Foreskin fibroblast (primary cell): ENCODE measurements at places on chromosomes 3 and 15.

DNA sequence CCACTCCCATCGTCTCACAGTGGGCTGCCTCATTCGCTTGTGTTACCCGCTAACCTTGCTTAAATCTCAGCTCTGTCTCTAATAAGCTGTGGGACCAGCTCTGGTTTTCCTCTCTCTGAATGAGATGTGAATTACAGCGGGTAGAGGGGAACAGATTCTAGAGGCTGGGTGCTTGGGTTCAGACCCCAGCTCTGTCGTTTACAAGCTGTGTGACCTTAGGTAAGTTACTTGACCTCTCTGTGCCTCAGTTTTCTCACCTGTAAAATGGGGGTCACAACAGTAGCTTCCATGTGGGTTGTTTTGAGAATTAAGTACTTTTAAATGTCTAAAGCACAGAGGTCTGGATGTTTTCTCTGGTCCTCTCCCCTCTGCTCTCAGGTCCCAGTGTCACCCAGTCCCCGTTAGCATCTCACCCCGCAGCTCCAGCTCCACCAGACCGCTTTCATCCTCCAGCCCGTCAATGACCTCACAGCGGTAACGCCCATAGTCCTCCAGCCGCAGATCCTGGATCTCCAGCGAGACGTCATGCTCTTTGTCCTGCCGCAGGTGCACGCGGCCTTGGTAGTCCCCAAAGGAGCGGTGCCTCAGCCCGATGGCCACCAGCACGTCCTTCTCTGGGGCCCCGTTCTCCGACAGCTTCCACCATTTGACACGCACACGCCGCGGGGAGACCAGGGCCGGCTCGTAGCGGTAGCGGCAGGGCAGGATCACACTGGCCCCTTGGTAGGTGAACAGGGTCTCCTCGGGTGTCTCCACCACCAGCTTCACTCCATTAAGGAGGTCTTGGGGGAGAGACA is 14.2 kb downstream of the HAPLN3 start:
- no peak for DNase-seq

- no peak for DNase-seq
Measured at GRCh38 chr3:123289391-123290106, 87.8 kb downstream of the SEC22A start.

- peak; percentile 30 for DNase-seq
Measured at GRCh38 chr3:41198526-41198925, 779 bp upstream of the CTNNB1 start.

GRCh38 chr15:63381301-63382204 is at the start of gene CA12:
TSS of gene CA12 (minus strand) at chr15:63381846. CDS start at chr15:63381720, 126 bp downstream.
- peak; percentile 83 for DNase-seq

DNA sequence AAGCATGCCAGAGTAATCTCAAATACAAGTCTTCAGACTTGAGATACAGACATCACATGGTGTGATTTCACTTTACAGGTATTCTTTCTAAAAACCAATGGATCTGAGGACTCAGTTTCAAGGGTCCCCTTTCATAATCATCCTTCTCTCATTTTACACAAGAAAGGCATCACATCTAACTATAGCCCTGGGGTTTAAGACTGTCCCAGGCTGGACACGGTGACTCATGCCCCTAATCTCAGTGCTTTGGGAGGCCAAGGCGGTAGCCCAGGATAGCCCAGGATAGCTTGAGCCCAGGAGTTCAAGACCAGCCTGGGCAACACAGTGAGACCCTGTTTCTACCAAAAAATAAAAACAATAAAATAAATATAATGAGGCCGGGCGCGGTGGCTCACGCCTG is 36.4 kb downstream of the UBP1 start:
- DNase-seq: no peak

- DNase-seq: peak; percentile 74
Measured at GRCh38 chr3:115512565-115513415, 110.5 kb upstream of the GAP43 start.

- no peak for DNase-seq
Measured at GRCh38 chr3:41362638-41363559, 163.6 kb downstream of the CTNNB1 start.

DNA sequence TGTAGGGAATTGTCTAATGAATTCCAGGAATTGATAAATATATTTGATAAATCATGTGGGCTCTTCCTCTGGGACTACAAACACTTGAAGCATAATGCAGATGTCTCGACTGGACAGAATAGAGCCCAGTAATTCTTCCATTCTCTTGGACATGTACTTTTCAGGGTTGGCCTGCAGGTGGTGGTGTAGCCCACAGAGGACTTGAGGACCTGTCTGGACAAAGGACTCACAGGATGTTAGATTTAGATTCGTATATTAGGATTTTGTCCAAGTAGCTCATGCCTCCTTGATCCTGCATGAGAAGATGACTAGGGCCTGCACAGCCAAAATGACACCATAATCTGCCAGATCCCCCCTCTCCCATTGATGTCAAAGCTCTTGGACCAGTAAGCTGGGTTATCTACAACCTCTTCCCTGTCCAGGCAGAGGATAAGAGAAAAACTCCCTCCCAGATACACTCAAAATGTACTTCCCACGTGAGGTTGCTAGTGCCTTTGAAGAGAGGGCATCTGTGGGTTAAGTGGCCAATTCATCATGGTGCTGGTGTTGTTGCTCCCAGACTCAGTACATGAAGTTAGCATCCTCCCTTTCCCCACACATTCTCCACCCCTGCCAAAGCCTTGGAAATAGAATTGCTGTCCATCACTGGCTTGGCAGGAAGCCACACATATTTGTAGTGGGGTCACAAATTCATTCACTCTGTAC is 88.6 kb upstream of the ZNF280D start:
- DNase-seq: peak; percentile 80

GRCh38 chr15:32855942-32856341 is 138.1 kb downstream of the GREM1 start:
- peak; percentile 97 for DNase-seq

GRCh38 chr15:89880727-89881126 is 13.1 kb downstream of the AP3S2 start:
- no peak for DNase-seq

- DNase-seq: peak; percentile 97
Measured at GRCh38 chr3:66722675-66723074, 221.9 kb upstream of the LRIG1 start.

DNA sequence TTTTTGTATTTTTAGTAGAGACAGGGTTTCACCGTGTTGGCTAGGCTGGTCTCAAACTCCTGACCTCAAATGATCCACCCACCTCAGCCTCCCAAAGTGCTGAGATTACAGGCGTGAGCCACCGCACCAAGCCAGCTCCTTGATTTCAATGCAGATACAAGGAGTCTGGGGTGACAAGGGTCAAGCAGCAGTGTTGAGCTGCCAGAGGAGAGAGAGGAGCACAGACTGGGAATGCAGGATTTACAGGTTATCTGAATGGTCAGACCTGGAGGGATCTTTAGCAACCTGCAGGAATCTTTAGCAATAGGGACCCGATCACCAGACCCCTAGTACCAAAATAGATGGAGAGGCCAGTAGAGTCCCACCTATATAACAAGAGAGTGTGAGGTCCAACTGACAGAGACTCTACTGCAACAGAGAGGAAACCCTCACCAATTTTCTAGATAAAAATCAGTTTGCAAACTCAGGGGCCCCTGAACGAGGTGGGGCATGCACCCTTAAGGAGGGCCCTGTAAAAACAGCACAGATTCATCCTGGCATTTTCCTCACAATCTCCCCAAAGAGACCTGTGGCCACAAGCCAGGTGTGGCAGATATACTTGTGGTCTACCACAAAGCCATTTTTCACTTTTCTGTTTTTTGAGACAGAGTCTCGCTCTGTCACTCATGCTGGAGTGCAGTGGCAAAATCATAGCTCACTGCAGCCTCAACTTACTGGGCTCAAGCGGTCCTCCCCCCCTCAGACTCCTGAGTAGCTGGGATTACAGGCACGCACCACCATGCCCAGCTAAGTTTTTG is 10.7 kb upstream of the SHISA5 start:
- no peak for DNase-seq

DNA sequence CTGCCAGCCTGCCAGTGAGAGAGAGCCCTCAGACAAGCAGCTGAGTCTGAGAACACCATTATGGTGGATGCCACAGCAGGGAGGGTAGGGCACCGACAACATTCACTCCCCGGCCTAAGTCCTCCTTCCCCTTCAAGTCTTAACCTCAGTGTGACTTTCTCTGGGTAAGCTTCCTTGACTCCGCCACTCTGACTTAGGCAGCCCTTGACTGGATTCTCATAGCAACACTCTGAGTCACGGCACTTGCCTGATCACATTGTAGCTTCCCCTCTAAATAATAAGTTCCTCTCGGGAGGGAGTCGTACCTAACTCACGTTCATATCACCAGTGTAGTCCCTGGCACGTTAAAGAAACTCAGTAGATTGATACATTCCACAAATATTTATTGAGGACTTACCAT is 180.5 kb downstream of the FOXB1 start:
- DNase-seq: peak; percentile 5

DNA sequence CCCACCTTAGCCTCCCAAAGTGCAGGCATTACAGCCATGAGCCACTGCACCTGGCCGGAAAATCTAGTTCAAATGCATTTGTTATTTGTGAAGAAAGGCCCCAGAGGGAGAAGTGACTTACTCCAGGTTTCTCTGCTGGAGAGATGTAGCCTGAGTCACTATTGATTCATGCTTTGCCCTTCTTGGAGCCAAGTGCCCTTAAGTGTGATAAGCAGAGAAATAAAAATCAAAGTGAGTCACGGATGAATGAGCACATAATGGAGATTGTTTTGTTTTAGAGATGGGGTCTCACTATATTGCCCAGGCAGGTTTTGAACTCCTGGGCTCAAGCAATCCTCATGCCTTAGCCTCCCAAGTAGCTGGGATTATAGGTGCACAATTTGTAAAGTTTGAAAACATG is 33.1 kb downstream of the CDC25A start:
- DNase-seq: peak; percentile 90

GRCh38 chr15:45377609-45378148 is 665 bp downstream of the GATM start:
- DNase-seq: peak; percentile 10

DNA sequence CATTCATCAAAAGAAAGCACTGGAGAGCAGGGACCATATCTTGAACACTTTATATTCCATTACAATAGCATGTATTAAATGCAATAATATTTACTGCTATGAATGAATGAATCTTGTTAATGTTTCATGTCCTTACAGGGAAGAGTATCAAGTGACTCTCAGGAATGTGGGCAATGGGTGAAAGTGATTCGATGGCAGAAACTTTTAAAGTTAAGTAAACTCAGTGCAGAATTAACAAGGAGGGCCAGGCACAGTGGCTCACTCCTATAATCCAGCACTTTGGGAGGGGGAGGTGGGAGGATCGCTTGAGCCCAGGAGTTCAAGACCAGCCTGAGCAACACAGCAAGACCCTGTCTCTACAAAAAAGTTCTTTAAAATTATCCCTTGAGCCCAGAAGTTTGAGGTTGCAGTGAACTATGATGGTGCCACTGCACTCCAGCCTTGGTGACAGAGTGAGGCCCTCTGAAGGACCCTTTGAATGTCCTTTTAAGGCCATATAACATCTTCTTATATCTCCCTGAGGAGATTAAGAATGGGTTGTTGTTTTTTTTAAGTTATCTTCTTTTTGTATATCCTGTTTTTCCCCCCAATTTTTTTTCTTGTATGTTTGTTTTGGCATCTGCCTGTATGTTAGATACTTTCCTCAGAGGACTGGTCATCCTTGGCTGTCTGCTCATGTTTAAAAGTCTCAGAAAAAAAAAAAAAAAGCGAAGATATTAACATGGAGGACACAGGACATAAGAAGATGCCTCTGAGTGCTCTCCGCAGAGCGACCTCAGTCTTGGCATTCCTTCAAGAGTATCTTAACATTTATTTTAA is 9.6 kb upstream of the FSIP1 start:
- peak; percentile 50 for DNase-seq
